Stimulated activated CD8-positive, alpha-beta memory T cell treated with anti-CD3 and anti-CD28 coated beads, Interleukin-4, amount 100 ng/mL, for 4 hours (primary cell): ENCODE measurements at places on chromosomes 1 and 21.

DNA sequence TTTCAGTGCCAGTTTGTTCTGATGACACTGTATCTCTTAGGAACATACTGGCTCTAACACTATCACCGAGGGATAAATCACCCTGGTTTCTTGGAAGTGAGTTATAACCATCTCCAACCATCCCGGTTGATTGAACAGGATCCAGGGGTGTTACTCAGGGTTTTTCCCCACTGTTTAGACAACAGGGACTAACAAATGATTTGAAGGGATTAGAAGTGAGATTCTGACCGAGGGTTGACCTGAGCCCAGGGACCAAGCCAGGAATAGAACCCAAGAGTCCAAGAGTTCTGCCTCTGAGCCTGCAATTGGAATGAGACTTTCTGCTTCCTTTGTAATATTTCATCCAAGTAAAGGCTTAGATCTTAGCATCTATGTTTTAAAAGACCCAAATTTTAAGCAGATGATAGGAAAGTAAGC is 154.0 kb downstream of the DHRS3 start:
- DNase-seq: no peak

DNA sequence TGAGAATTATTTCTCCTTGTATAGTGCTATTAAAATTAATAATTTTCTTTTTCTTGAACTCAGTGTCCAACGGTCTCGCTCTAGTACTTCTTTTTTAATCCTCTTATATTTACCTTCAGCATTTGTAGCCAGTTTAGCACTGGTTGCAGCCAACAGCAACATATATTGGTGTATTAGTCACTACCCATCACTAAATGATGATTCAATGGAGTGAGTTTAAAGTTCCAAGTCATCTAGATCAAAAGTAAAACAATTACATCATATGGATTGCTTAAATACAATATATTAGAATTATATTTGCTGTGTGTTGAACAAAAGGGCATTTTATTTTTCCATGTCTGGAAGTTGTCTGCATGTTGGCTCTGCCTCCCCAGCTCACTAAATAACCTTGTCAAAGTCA is 591.8 kb downstream of the ADGRL2 start:
- DNase-seq: no peak

DNA sequence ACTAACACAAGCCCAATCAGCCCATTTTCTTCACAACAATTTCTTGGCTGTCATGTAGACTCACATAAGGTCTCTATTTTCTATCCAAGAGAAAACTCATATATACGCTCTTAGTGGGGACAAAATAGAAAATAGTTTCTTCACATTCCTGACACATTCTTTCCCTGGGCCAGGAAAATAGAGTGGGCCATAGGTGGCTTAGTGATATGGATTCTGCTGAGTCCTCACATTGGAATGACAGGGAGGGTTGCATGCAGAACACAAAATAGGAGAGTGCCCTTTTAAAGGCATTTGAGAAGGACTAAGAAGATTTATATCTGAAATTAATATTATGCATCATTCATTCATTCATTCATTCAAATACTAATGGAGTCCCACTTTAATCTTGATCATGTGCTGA is 207.7 kb downstream of the LYPLAL1 start:
- DNase-seq: no peak

DNA sequence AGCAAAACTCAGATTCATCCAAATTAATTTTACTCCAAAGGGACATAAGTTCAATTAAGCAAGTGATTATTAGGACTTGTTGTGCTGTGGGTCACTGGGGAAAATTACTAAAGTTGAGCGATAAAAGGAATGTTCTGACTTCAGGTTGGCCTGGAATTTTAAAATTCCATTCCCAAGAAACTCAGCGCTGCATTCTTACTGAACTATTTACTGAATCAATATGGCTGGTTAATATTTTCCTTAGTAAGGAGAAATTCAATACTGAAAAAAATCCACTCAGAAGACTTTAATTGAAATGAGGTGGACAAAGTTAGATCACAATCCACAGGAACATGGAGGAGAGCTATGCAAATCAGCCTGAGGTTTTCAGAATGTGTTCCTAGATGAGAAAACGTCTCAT is 578.9 kb upstream of the NR5A2 start:
- DNase-seq: no peak

GRCh38 chr1:117760485-117760884 is 154.6 kb downstream of the TENT5C start:
- DNase-seq: no peak

DNA sequence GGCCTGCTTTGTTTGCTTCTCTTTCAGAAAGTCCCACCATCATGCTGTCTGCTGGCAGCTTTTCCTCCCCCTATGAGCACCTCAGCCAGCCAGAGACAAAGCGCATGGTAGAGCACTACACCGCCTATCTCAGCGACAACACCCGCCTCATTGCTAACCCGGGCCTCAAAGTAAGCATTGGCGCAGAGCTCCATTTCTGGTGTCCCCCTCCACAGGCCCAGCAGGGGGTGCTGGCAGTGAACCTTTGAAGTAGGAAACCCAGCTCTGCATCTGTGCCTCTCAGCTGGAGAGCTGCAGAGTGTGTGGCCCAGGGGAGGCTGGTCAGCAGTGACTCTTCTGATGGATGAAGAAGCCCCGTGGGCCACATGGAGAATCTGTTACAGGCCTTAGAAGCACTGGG is 81.2 kb upstream of the RAVER2 start:
- no peak for DNase-seq
